ENCODE measurements at places on chromosomes 4 and X.

DNA sequence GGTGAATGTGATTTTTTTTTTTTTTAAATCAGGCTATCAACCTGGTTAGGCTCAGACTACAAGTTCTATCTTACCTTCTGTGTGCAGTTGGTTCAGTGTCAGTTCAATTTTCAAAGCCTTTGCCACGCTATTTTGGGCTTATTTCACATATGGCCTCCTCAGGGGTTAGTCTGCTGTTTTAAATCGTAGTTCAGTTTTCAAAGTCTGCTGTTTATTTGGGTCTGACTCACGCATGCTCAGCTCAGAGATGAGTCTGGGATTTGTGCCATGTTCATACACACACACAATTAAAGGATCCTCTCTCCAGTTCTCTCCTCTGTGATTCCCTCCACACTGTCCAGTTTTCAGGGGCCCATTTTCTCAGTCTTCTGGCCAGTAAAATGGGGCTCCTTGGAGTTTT, 32.3 kb upstream of the ZFX start:
- DNase-seq: peak; percentile 84

DNA sequence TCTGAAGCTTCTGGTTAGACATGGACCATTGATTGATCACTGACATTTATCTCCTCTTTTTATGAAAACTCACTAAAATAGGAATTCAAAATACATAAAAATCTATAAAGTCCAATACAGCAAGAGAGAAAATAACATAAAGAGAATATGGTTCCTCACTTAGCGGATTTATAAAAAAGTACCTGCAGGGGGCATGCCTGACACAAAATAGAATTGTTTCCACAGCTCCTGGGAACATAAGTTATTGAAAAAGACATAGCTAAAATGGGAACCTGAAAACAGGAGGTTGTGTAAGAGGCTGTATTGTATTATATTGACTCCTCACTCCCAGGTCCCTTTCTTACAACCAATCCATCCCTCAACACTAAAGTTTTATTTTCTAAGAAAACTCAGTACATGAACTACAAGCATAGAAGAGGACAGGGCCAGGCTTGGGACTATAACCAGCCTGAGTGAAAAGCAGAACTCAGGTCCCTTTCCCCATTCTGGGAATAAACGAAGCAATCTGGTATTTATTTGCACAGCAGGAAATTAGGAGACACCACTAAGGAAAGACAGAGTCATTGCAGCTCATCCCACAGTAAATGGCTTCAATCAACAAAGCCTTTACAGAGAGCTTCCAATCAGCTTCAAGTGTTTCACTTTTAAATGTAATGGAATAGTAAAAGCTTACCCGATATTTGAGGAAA, 121.1 kb upstream of the NDST4 start:
- DNase-seq: peak; percentile 4

GRCh38 chr4:182418054-182418734, 175.0 kb downstream of the TENM3 start:
- DNase-seq: no peak

GRCh38 chr4:11367371-11367770, 61.3 kb downstream of the HS3ST1 start:
- peak; percentile 9 for DNase-seq

GRCh38 chr4:6672131-6672530, 21.5 kb upstream of the S100P start:
- no peak for DNase-seq

- no peak for DNase-seq
Measured at GRCh38 chr4:48777739-48778138, 2.3 kb downstream of the FRYL start.

DNA sequence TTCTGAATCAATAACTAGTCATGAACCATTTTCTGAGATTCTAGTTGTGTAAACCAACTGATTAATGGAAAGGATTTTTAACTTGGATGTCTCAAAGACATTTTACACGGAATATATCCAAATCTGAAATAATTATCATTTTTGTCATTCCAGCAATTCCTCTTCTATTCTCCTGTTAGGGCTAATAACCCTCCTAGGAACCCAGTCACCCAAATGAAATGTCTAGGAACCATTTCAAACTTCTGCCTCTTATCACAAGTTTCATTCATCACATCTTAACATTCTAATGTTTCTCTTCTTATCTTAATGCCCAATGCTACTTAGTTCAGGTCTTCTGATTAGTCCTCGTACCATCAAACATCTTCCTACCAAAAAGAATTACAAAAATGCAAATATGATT, 639.8 kb downstream of the DMD start:
- no peak for DNase-seq

- peak; percentile 80 for DNase-seq
Measured at GRCh38 chrX:130118441-130119311, 8.4 kb upstream of the ELF4 start.

GRCh38 chrX:100928660-100929613, at the start of gene XKRX:
Gene XKRX, minus strand, starts transcription at chrX:100928917. Its CDS starts 613 bp downstream, at chrX:100928304.
- DNase-seq: peak; percentile 11

- DNase-seq: peak; percentile 16
Measured at GRCh38 chrX:124328765-124329164, 3.7 kb upstream of the TEX13D start.

- peak; percentile 24 for DNase-seq
Measured at GRCh38 chrX:10833299-10834169, 213.1 kb upstream of the MID1 start.

DNA sequence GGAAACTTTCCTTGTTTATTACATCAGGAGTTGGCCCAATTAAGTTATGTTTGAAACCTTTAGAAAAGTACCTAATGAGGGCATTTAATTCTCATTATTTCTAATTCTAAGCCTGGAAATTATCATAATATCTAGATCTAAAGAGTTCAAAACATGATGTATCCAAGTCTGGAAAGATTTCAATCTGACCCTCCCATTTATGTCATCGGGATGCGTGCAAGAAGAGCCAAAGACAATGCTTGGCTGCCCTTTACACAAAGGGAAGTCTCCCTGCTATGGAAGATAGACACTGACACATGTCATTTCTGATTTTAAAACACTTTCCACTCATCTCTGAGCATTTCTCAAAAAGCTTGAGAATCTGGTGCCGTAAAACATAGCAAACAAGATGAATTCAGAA, 222.4 kb downstream of the ANTXR2 start:
- no peak for DNase-seq
